ENCODE measurements at places on chromosomes 7 and 10.

DNA sequence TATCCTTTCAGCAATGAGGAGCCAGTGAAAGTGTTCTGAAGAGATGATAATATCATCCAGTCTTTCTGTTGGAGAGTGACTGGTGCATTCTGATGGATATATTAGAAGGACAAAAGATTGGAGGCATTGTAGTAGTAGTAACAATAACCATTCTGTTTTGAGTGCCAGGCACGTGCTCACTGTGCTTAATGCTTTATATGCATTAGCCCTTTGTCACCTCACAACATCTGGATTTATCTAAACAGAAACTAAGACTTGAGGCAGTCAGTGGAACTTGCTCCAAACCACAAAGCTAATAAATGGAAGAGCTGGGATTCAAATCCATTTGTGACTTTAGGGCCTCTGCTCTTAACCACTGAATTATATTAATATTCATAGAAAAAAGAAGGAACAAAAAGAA lies 84.5 kb upstream of the OIT3 start:
- DNase-seq: no peak

DNA sequence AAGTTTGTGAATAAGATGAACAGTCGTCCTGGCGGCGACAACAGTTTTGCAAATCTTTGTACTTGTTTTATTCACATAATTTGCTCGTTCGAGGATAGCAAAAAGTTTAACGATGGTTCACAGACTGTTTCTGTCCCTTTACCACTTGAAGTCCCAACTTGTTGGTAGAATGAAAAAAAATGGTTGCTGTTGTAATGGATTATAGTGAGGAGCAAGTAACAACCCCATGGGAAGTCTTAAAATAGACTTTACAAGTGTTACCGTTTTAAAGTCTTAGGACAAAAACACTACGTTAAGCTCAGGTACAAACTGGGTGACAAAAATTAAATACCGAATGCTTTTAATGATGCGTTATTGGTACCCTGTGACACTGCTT lies 589 bp downstream of the LSM8 start:
- no peak for DNase-seq

- DNase-seq: no peak
Observed at GRCh38 chr7:78015574-78016260, 217.1 kb downstream of the PHTF2 start.

- DNase-seq: no peak
Observed at GRCh38 chr7:157269341-157270059, 67.3 kb upstream of the DNAJB6 start.

GRCh38 chr7:122354656-122355055 lies 50.1 kb upstream of the FEZF1 start:
- DNase-seq: no peak

DNA sequence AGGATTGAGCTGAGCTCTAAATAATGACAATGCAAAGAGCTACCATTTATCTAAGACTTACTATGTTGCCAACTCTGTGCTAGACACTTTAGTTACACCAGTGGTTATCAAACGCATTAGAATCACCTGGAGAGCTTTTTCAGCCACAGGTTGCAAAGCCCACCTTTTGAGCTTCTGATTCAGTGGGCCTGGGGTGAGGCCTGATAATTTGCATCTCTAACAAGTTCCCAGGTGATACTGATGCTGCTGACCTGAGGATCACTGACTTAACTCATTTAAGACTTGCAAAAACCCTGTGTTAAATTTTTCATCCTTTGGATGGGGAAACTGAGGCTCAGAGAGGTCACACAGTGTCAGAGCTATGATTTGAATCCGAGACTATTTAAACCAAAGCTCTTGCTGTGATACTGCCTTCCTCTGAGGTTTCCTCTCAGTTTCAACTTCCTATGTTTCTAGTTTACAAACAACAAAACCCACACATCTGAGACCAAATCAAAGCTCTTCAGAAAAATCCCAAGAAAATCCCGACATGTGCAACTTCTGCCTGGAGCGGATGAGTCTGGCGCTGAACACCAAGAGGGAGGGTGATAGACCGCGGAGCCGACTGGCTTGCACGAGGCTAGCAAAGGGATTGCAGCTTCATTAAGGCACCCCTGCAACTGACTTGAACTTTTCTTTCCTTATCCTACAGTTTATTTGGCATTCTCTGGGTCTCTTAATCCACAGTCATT lies 124.9 kb downstream of the CYP26A1 start:
- DNase-seq: peak; percentile 18

GRCh38 chr10:10365676-10366075 lies 652.0 kb upstream of the CELF2 start:
- DNase-seq: no peak

DNA sequence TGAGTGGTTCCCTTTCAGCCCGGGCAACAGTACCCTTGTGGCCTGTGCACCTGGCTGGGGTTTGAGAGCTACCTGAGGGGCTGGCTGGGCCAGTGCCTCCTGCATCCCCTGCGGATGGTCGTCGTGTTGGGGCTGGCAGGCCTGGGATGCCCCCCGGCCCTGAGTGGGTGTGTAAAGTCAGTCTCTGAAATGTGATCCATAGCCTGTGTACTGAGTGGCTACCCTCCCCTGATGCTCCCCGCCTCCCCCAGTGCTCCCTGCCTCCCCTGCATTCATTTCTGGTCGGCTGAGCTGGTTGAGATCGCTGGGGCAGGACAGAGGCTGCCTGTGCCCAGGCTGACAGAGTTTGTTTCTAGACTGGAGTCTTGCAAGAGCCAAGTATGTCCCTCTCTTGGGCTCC lies 9.3 kb downstream of the ZNF316 start:
- no peak for DNase-seq

DNA sequence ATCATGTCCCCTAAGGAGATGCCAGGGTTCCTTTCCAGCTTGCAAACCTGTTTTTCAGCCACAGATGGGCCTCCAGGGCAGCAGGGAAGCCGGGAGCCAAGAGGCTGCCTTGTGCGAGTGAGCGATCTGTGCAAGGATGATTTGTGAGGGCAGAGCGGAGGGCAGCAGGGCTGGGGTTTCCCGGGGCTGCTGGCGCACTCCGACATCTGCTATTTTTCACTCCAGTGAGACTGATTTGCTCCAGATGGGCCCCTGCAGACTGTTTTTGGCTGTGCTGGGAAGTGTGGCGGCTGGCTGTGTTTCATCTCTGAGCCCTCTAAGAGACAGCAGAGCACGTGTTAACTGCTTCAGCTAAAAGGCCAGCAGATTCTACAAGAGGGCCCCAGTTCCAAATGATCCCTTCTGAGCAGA lies 466.2 kb downstream of the TYW1 start:
- no peak for DNase-seq

GRCh38 chr7:37756797-37757551 lies 73.4 kb downstream of the GPR141 start:
- DNase-seq: no peak

DNA sequence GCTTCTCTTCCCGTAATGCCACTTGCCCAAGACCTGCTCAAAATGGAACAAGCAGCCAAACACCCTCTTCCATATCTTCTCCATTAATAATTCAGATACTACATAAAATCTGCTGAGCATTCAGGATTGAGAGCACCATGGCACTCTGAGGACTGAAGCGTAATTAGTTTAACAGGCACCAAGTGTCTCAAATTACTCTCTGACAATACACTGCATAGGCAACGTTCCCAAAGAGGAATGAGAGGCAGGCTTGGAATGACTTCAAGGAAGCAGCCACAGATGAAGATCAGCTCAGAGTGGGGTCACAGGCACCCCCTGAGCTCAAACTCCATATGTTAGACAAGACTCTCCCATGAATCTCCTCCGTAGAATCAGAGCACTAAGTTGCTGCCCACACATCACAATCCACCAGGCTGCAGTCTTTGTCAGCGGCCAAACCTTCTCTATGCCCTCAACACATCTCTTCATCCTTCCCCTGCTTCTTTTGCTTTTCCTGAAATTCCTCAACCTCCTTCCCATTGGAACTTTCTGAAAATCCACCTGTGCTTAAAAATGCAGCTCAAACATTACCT lies 4.7 kb upstream of the ABLIM1 start:
- no peak for DNase-seq

GRCh38 chr7:80885757-80886156 lies 33.1 kb downstream of the SEMA3C start:
- DNase-seq: no peak

DNA sequence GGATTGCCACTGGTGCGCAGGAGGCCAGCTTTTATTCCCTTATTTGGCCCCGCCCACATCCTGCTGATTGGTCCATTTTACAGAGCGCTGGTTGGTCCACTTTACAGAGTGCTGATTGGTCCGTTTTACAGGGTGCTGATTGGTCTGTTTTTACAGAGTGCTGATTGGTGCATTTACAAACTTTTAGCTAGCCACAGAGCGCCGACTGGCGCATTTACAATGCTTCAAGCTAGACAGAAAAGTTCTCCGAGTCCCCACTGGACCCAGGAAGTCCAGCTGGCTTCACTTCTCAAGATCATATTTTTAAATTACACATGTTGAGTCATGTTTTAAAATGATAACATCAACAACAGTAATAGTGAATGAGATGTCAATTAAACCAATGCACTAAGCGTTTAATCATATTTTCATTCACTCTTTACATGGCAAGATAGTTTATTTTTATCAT lies 128.3 kb downstream of the CUBN start:
- no peak for DNase-seq

- DNase-seq: no peak
Observed at GRCh38 chr7:146185844-146186243, 69.2 kb downstream of the CNTNAP2 start.

DNA sequence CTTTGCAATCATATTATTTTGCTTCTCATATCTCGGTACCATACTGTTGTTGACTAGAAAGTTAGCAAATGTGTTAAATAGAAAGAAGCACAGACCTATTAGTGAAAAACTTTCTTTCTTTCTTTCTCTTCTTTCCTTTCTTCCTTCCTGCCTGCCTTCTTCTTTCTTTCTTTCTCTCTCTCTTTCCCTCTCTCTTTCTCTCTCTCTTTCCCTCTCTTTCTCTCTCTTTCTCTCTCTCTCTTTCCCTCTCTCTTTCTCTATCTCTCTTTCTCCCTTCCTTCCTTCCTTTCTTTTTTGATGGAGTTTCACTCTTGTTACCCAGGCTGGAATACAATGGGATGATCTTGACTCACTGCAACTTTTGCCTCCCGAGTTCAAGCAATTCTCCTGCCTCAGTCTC lies 1160.6 kb downstream of the GATA3 start:
- no peak for DNase-seq

DNA sequence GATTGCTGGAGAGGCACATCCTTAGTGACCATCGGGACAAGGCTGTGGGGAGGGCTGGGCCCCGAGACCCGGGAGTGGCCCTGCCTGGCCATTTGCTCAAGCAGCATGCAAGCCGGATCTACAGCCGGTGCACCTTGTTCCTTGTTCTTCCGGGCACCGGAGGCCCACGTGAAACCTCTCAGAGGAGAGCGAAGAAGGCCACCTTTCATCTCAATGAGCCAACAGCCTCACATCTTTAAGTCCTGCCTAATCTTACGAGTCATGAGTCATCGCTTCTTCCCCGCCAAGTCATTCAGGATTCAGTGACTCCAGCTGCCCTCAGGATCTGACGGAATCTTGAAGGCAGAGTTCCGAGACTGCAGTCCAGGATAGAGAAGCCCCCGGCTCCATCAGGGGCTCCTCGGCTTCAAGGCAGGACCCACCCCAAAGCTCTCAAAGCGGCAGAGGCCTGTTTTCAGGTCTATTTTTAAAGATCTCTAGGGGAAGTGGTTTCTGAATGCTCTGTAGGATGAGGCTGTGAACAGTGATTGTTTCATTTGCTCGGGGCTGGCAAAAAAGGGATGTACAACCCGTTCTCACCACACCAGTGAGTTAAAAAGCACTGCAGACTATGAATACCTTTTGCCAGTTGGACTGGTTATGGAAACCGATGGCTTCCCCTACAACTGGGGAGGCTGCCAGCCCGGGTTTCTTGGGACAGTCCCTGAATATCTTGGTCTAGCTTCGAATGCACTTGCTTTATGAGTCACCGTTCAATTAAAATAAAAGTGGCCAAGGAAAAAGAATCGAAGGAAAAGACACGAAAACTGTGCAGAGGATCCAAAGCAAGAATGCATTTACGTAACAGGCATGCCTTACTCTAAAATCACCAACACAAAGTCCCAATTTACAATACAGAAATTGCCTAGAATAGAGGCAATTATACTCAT lies 57.2 kb upstream of the ECHDC3 start:
- peak; percentile 66 for DNase-seq

- DNase-seq: no peak
Observed at GRCh38 chr10:75432176-75432575, 752 bp downstream of the LRMDA start.

- no peak for DNase-seq
Observed at GRCh38 chr10:132374176-132374575, 22.8 kb upstream of the PWWP2B start.

GRCh38 chr7:134495546-134495945 lies 31.8 kb upstream of the AKR1B10 start:
- no peak for DNase-seq

GRCh38 chr10:70816220-70816894 lies 609 bp downstream of the SGPL1 start:
- DNase-seq: peak; percentile 68

GRCh38 chr7:27917774-27918314 lies 177.9 kb downstream of the TAX1BP1 start:
- DNase-seq: no peak

GRCh38 chr10:132685921-132686680 lies 99.8 kb downstream of the NKX6-2 start:
- DNase-seq: no peak

DNA sequence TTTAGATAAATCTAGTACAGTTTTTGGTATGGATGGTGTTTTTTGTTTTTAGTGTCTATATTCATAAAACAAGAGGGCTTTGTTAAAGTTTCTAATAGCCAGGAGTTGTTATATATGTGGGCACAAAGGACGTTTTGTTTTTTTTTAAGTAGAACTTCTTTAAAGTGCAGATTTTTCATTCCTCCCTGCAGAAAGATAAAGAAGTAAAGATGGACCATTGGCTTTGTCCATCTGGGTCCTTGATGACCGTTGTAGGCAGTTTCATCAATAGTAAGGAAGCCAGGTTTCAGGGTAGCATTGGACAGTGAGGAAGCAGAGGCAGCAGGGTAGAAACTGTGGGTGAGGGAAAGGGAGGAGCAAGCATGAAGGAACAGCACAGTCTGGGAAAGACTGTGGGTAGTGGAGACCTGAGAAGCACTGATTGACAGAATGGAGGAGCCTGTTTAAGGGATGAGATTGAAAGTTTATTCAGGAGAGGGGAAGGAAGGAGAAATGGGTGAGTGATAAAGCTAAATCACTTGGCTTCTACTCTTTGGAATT lies 5.3 kb downstream of the CALU start:
- DNase-seq: no peak

- no peak for DNase-seq
Observed at GRCh38 chr7:120241973-120242372, 31.0 kb upstream of the KCND2 start.

DNA sequence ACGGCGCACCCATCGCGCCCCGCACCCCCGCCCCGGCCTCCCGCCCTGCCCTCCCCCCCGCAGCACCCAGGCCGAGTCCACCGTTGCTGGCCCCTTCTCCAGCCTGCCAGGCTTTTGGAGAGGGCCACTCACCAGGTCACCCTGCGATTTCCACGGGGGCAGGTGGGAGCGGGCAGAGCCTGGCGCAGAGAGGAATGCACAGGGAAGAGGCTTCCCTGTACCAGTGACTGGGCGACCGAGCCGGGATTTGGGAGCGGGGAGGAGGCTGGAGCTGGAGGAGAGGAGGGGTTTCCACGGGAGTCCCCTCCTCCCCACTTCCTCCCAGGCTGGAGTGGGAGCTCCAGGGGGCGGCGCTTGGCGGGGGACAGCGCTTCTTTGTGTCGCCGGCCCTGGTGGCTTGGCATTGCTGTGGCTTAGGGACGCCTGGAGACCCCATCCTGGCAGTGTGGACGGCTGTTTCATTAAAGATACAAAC lies 19.3 kb downstream of the TCAF1 start:
- DNase-seq: peak; percentile 85

- no peak for DNase-seq
Observed at GRCh38 chr10:33302208-33302829, 32.1 kb downstream of the NRP1 start.

- no peak for DNase-seq
Observed at GRCh38 chr10:78375854-78376785, 342.5 kb downstream of the RPS24 start.

Data from heart right ventricle (tissue), 16 donors.